ENCODE measurements at places on chromosomes 3 and 15.
A peak's percentile ranks its signal among the peaks of the same experiment; 100 is the strongest.

- no peak for DNase-seq
These were observed 237.5 kb upstream of the ROPN1 start for GRCh38 chr3:124229420-124229819.

- no peak for DNase-seq
These were observed 9.8 kb upstream of the TNFAIP8L3 start for GRCh38 chr15:51104512-51104911.

GRCh38 chr3:23219117-23219516 is 16.0 kb downstream of the UBE2E2 start:
- no peak for DNase-seq

- no peak for DNase-seq
These were observed 18.3 kb upstream of the ARL8B start for GRCh38 chr3:5103743-5104142.

GRCh38 chr15:48425051-48425450 is 93.8 kb downstream of the DUT start:
- no peak for DNase-seq

GRCh38 chr15:92711457-92711831 is 55.9 kb upstream of the FAM174B start:
- no peak for DNase-seq

GRCh38 chr3:88059380-88060170 is 520 bp downstream of the ZNF654 start:
- no peak for DNase-seq

GRCh38 chr3:9079676-9080075 is 116.4 kb upstream of the RAD18 start:
- DNase-seq = no peak

DNA sequence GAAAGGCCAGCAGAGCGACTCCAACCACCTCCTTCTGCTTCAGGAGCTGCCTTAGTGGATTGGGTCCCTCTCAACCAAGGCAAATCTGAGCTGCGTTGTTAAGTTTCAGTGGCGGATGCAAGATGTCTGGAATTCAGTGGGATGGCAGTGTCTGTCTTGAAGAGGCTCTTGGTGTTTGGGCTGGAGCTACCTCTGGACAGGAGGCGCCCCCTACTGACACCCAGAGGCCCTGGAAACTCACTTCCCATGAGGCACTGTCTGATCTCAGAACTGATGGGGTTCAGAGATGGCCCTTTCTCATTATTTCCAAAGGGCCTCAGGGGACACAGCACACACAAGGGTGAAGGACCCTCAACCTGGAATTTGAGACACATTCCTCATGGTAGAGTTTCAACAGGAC is 6.0 kb upstream of the SLC28A1 start:
- no peak for DNase-seq

DNA sequence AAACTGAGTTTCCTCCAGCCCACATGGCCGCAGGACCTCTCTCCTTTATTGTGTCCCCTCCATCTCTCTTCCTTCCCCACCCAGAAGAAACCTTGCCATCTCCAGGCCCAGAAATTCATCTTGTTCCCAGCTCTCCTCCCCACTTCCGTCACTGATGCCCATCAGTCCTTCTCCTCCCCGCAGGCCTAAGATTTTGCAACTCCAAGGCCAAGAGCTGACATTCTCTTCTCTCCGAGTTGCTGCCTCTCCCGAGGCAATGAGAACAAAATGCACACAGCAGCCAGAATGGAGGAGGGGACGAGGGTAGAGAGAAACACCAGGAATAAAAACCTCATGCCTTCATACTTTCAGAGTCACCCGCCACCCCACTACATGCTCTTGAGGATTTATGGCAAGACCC is 526.5 kb upstream of the PROK2 start:
- no peak for DNase-seq

- DNase-seq = no peak
These were observed 3.1 kb downstream of the CMC1 start for GRCh38 chr3:28244491-28244890.

DNA sequence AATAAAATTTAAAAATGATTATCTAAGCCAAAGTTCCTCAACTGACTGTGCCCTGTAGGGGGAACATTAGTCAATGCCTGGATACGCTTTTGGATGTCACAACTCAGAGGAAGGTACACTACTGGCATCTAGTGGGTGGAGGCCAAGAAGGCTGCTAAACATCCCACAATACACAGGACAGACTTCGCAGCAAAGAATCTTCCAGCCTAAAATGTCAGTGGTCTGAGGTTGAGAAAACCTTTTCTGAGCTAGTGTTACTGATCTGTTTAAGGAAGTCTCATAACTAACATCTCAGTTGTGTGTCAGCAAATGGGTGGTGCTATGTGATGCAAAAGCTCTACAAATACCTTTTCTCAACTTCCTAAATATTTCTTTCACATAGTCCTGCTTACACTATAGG is 20.9 kb upstream of the LDHAL6B start:
- no peak for DNase-seq

GRCh38 chr15:94972314-94972713 is 741.0 kb downstream of the MCTP2 start:
- DNase-seq = no peak

DNA sequence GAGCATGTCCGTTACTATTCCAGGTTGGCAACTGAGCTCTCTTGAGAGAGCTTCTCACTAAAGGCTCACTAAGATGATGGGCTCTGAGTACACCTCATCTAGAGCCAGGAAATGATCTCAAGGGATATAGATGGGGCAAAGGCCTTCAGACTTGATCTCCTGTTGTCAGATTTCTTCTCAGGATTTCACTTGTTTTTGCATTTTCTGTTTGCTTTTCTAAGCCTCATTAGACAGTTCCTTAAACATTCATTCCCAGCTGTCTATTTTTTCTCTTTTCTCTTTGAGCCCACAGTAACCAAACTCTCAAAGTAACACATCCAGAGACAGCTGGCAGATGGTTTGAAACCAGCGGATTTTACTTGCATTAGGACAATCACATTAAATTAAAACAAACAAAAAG is 28.4 kb upstream of the ARL8B start:
- DNase-seq = no peak

- DNase-seq = no peak
These were observed 70.1 kb downstream of the KLF15 start for GRCh38 chr3:126287171-126287535.

- DNase-seq = no peak
These were observed 2.5 kb downstream of the OR4F6 start for GRCh38 chr15:101805605-101806345.

DNA sequence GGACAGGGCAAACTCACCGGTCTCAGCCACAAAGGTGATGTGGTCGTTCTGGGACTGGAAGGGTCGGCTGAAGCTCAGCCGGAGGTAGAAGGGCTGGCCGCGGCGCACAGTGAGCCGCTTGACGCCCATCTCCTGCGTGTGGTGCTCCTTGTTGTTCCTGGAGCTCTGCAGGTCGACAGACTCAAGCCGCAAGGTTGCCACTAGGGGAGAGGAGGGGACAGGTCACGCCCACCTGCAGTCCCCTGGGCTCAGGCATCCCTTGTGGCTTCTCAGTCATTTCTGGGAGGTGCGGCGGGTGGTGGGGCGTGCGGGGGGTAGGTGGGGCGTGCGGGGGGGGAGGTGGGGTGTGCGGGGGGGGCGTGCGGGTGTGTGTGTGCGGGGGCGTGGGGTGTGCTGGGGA is 26.7 kb upstream of the TGM5 start:
- no peak for DNase-seq

DNA sequence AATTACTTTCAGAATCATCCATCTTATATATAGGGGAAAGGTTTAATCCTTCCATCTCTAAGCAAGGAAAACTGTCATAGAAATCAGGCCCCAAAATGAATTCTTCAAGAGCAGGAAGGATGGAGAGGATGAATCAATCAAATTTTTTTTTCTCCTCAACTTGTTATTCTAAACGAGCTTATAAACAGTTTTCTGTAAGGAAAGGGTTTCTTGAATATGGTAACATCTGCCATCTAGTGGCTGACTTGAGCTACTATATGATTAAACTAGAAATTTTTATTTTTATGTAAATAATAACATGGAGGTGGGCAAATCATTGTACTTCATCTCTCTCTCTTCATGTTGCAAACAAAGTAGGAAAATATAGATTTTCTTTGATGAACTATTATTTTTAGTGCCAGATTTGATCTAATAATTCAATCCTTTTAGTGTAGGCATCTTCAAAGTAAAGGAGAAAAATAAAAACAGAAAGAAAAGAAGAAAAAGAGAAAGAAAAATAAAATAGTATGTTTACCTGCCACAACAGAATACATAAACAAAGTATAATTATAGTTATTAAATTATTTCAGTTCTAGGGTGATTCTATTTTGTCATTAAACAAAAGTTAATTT is 146.6 kb downstream of the SERPINI1 start:
- DNase-seq = peak; percentile 61

- no peak for DNase-seq
These were observed 22.7 kb upstream of the TMEM41A start for GRCh38 chr3:185521349-185522138.

- no peak for DNase-seq
These were observed 237.8 kb upstream of the UBE2E1 start for GRCh38 chr3:23567917-23568316.

- no peak for DNase-seq
These were observed 41.5 kb downstream of the TOPBP1 start for GRCh38 chr3:133620066-133620784.

DNA sequence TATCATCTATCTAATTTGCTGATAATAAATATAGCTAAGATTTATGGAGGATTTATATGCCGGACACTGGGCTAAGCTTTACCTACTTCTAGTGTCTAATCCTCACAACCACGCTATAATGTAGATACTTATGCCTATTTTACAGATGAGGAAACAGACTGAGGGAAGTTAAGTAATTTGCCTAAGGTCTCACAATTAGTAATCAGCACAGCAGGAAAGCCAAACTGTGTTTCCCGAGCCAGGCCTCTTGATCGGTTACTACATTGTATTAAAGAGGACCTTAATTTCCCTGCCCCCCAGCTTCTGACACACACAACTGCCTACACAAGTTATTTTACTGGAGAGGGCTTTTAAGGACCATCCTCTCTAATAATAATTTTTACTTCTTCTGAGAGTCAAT is 40.9 kb downstream of the ONECUT1 start:
- no peak for DNase-seq

DNA sequence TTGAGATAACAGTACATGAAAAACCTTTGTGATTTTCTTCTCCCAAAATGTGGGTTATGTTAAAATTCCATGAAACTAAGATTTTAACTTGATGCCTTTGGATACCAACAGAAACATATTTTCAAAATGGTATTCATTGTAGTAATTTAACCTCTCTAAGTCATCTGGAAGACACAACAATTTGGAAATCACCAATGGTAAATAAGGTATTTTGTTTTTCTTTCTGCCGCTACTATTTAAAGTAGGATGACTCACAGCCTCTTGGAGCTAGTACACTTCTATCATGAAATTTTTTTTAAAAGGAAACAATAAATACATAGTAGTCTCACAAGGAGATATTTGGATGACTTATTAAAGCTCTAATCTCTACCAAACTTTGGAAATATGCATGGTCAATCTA is 291.6 kb upstream of the VEPH1 start:
- no peak for DNase-seq

DNA sequence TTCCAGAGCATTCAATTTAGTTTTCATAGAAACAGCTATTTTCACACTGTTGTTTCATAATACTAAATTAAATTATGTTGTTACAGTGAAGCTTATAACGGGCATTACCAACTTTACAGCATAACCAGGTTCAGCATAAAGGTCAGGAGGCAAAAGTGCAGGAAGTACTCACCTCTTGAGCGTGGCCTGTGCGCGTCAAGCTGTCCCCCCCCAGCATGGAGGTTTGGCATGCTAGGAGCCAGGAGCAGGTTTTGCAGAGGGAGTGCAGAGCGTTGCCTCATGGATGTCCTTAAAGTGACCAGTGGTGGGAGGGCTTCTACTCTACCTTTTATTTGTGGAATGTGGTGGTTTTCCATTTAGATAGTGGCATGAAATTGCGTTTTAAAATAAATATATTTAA is 104.4 kb downstream of the EEFSEC start:
- DNase-seq = no peak

DNA sequence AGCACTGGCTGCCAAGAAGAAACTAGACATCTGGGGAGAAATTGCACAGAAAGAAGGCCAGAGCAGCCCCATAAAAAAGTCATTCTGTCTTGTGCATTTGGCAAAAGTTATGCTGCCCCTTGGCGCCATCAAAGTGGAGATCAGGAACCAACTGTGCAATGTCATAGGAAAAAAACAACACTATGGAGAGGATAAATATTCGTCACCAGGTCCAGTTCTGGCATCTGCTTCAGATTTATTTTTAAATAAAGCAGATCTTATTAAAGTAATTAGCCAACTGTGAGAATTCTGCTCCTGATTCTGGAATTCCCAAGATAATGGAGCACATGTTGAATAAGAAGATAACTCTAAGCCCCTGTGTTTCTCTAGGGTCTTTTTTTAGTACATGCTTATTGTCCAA is 500.0 kb upstream of the IL12A start:
- no peak for DNase-seq

- no peak for DNase-seq
These were observed 18.1 kb upstream of the P2RY13 start for GRCh38 chr3:151347432-151347831.

- DNase-seq = peak; percentile 65
These were observed 703.8 kb upstream of the NR2F2 start for GRCh38 chr15:95626501-95627361.

DNA sequence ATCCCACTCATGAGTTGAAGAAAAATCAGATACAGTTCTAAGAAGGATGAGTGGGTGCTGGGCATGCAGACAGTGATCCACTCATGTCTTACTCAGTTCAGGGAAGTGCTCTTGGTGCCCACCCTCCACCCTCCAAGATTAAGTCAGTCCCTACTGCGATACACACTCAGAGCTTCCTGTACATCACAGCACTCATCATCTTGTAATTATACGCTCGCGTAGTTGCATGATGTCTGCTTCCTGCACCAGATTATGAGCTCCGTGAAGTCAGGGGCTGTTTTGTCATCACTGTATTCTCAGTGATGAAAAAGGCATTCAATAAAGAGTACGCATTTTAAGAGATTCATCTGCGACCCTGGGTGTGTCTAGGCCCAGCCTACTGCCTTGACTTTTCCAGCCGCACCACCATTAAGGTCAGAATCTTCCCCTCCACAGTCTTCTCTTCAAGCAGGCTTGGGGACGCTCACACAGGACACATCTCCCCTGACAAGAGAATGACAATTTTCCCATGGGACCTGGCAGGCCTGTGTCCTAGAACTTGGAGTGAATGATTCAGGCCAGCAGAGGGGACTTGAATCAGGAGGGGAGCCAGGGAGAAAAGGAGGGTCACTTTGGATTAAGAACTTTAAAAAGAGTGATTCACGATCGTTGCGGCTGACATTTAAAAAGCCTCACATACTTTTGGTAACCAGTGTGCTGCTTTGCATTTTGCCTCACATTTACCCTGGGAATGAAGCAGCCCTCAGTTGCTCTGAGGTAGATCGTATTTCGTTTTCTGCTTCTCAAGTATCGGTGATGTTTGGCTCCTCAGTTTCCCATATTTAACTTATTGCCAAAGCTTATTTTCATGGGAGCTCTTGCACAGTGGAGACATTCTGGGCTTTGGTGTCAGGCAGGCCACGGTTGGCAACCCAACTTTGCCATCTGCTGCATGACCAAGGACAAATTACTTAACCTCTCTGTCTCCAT is 7.9 kb upstream of the PDE8A start:
- no peak for DNase-seq

- no peak for DNase-seq
These were observed 110.8 kb downstream of the LRIG1 start for GRCh38 chr3:66390013-66390412.
